ENCODE measurements at places on chromosomes 11 and 22.

- no peak for DNase-seq
These were observed 46.8 kb upstream of the MYO18B start for GRCh38 chr22:25695146-25695545.

DNA sequence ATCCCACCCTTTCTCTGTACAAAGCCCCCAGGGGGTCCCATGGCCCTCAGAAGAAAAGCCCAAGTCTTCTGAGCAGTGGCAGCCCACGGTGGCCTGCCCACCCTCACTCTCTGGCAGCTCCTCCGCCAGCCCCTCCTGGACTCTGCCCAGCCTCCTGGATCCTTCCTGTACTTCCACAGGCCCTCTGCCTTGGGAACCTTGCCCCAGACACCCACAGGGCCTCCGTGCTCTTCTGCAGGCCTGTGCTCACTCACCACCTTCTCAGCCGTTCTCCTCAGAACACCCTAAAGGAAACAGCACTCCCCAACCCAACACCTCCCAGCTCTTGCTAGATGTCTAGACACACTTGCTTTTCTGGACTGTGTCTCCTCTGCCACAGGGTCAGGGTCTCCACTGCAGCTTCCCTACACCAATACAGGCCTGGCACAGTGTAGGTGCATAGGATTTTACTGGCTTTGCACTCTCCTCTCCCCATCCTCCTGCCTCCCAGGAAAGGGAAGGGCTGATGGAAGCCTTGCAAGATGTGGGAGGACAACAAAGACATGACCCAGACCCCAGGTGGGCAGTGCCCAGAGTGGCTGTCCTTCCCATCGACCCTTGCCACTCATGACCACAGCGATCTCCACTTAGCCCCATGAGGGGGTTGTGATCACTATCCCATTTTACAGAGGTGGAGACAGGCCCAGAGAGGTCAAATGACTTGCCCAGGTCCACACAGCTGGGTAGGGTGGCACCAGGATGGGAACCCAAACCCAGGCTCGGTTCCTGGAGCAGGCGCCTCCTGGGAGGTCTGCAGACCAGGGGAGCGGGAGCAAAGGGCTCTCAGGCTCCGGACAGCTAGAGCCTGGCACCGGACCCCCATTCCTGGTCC is 2.0 kb downstream of the SCARF2 start:
- no peak for DNase-seq

DNA sequence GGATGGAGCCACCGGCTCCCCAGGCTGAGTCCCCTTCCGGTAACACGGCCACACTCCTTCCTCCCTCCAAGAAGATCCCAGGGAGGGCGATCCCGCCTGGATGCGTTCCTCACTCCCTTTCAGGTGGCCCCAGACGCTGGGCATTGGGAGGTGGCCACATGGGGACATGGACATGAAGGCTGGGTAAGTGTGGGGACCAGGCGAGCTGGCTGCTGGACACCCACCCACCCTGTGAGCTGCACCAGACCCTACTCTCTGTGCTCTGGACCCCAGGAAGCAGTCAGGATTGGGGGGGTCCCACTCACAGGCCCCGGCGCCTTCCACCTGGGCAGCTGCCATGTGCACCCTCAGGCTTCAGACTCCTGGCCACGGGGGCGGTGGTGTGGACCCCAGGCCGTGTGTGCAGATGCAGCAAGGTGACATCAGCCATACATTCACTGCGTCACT is 932.8 kb downstream of the BRD1 start:
- DNase-seq: no peak

DNA sequence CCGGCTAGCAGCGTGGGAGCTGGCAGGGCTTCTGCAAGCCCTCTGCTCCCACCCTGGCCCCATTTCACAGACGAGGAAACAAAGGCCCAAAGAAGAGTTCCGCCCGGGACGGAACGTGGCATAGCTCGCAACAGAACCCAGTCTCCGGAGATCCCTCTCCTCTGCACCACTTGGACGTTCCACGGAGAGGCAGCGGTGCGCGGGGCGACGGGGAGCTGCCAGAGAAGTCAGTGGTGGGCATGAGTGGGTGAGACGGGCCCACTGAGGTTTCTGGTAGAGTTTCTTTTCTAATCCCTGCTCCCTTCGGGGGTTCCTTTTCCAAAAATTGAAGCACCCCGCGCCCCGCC is 554 bp upstream of the NECTIN1 start:
- no peak for DNase-seq

- no peak for DNase-seq
These were observed 26.9 kb downstream of the TRMU start for GRCh38 chr22:46362203-46362933.

DNA sequence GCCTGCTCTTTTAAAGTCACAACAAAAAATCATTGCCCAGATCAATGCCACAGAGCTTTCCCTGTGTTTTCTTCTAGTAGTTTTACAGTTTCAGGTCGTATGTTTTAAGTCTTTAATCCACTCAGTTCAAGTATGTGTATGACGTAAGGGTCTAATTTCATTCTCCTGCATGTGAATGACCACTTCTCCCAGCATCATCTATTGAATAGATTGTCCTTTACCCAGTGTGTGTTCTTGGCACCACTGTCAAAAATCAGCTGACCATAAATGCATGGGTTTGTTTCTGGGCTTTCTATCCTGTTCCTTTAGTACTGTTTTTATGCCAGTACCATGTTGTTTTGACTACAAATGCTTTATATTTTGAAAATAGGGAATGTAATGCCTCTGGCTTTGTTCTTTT is 28.1 kb downstream of the INTS4 start:
- DNase-seq: no peak

DNA sequence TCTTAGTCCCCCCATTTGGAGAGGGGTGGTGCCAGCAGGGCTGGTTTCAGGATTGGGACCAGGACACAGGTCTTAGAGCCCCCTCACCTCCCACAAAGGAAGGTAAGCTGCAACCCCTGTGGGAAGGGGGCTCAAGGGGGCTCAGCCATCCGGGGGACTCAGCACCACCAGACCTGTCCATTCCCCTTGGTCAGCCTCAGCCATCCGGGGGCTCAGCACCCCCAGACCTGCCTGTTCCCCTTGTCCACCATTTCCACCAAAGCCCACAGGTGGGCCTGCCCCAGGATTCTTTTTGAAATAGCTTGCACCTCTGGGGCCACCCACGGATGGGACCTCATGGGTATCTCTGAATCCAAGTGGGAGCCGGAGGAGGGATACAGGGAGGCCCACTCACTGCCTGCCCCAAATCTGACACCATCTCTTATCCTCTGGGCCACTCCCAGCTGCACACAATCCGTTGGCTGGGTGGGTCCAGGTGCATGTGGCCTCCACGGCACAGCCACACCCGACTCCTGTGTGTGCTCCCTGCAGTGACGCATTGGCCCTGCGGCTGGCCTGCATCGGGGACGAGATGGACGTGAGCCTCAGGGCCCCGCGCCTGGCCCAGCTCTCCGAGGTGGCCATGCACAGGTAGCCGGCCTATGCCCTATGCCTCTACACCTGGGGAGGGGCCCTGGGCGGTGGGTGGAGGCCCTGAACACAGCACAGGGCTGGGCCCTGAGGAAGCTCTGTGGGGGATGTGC is 15.9 kb downstream of the MCAT start:
- no peak for DNase-seq

- DNase-seq: no peak
These were observed 5.0 kb downstream of the NTM start for GRCh38 chr11:131375421-131375820.

DNA sequence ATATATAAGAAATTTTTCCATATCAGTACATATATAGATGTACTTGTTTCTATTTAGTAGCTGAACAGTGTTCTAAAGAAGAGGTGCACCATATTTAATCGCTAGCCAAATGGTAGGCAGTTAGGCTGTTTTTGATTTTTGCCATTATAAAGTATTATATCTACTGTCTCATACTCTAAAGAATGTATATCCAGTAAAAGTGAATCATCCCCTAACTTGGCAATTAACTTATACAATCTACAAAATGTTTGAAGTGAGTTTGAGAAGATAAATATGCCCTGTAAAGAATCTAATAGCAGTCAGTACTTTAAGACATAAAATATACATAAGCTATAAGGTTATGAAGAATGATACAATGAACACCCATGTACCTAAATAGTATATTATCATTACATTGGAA is 291.5 kb downstream of the SWAP70 start:
- no peak for DNase-seq

- DNase-seq: no peak
These were observed 110.9 kb downstream of the NTM start for GRCh38 chr11:131481303-131481702.

DNA sequence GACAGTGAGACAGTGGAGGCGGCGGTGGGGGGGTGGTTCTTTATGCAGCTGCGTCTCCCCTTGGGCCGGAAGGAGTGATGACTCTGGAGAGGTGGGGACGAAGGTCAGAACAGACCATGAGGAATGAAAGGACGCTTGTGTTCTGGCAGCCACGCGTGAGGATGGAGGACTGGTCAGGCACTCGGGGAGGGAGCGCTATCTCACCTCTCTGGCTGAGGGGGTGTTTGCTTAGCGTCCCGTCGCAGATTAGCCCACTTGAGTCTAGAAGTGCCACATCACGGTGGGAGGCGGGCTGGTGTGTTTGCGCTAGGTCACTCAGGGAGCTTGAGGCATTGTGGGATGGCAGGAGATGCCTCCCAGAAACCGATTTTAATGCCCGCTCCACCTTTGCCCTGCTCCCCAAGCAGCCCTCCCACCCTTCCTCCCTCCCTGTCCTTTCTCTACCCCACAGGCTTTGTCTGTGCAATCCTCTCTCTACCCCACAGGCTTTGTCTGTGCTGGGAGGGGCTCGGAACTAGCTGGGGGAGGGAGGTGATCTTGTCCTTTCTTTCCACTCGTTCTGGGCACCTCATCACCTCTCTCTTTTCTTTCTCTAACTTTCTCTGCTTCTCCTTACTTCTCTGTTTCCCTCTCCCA is 97.8 kb downstream of the PKNOX2 start:
- DNase-seq: no peak

GRCh38 chr22:36853407-36854099 is 7.3 kb upstream of the NCF4 start:
- peak; percentile 69 for DNase-seq

- no peak for DNase-seq
These were observed 215.5 kb downstream of the BUD13 start for GRCh38 chr11:116557282-116557681.

DNA sequence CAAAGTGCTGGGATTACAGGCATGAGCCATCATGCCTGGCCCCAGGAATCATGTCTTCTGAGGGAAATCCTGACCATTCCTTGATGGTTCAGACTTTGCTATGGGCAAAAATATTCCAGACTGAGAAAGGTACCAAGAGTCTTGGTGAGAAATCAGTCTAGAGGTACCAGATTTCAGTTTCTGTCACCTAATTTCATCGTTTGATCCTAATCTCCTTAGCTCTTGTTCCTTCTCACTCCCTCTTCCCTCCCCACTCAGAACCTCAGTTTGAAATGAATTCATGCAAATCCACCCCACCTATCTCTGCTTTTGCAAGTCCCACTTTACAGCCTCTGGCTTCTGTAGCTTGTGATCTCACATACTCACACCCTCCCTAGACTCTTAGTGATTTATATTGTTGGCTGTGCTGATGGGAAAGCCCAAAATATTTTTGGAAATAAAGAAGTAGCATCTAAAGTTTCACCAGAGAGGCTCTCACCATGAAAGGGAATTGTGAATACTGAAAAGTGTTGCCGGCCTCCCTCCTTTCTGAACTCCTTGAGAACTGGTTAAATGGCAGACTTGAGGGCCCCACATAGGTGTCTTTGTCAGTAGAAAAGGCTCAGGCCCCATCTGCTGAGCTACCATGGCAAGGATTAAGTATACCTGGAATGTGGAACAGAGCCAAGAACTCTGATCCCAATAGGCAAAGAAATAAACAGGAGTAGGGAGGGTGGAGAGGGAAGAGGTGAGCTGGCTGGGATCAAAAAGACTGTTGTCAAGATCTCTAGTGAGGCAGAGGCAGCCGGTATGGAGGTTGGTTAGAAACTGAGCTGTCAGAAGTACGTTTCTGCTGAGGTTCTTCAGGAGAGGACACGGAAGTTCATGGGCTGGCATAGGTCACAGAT is 190.5 kb upstream of the MTMR2 start:
- no peak for DNase-seq

DNA sequence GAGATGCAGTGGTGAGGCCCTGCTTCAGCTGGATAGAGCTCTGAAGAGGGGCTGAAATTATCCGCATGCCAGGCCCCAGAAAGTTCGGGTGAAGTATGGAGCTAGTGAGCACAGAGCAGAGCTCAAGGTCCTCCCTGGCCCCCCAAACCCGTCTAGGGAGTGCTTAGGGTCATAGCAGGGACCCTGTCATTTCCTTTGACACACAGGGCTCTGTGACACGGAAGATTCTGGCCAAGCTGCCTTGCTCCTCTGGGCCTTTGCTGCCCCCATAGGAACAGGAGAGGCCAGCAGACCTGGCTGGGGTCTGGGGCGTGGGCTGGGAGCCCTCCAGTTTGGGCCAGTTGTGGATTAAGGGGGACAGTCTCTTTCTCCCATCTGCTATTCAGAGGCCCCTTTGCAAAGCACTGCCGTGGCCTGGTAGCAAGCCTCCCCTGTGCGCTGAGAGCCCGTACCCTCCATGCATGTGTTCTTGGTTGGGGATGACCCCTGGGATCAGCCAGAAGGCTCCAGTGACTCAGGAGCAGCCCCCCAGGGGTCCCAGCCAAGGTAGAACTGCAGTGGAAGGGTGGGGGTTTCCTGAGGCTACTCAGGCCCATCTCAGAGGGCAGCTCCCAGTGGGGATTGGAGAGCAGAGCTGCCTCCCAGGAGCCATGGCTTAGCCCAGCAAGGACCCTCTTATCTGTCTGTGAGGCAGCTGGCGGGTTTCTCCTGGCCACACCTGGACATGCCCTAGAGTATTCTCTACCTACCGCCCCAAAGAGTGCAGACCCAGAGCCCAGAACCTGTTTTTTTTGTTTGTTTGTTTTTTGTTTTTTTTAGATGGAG is 42.3 kb downstream of the RNF141 start:
- DNase-seq: no peak

DNA sequence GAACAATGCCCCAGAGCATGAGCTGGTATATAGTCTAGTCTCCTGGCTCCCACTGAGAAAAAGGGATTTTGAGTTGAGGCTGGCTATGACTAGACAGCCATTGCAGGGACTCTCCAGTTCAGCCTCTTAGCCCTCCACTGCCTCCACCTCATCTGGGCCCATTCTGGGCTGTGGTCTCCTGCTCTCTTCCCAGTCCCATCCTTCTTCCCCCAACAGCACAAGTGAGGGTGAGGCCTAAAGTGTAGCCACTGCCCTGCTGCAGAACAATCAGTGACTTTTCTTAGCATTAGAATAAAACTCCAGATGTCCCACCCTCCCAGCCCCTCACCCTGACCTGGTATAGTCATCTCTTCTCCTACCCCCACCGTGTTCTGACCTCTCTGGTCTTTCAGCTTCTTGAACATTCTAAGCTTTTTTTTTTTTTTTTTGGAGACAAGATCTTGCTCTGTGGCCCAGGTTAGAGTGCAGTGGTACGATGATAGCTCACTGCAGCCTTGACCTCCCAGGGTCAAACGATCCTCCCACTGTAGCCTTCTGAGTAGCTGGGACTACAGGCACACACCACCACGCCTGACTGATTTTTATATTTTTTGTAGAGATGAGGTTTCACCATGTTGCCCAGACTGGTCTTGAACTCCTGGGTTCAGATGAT is 4.3 kb downstream of the MED15 start:
- DNase-seq: no peak

- peak; percentile 6 for DNase-seq
These were observed 14.3 kb upstream of the ACCSL start for GRCh38 chr11:44033411-44033850.

- DNase-seq: no peak
These were observed 38.4 kb upstream of the PRSS23 start for GRCh38 chr11:86761978-86762377.

- DNase-seq: no peak
These were observed 32.2 kb downstream of the SBF2 start for GRCh38 chr11:10261821-10262220.

- DNase-seq: no peak
These were observed 4.7 kb downstream of the KLHL35 start for GRCh38 chr11:75428281-75428724.

- DNase-seq: no peak
These were observed 66.4 kb upstream of the SORL1 start for GRCh38 chr11:121385688-121386087.
